Heart left ventricle (tissue), 16 donors: ENCODE measurements at places on chromosomes 6 and 20.

- no peak for DNase-seq
Observed at GRCh38 chr6:118746825-118747174, 95.4 kb upstream of the CEP85L start.

DNA sequence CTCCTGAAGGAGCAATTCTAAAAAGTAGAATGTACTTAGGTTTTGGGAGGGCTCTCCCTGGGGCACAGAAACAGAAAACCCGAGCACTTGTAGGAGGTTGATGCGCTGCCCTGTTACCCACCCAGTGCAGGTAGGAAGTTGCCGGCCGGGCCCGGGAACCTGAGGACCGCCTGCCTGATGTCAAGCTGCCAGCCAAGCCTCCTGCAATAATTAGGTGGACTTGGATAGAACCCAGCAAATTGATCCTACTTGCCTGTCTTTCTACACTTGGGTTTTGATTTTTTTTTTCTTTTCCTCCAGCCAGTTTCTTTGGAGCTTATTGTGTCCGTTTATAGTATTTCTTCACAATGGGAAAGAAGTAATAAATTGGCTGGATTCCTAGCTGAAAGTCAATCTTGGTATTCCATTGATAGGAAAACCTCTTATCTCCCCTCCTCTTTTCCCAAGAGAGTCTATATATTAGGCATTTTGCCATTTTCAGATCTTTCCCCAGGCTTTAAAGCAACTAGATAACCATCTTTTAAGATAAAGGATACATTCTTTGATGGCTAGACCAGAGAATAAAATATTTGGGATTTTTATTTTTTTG is 78.3 kb upstream of the FYN start:
- no peak for DNase-seq

- DNase-seq: no peak
Observed at GRCh38 chr6:144411531-144412165, 126.5 kb downstream of the UTRN start.

- DNase-seq: no peak
Observed at GRCh38 chr6:51098791-51099190, 280.1 kb downstream of the TFAP2B start.

GRCh38 chr6:122406187-122406586 is 6.7 kb downstream of the HSF2 start:
- DNase-seq: no peak

DNA sequence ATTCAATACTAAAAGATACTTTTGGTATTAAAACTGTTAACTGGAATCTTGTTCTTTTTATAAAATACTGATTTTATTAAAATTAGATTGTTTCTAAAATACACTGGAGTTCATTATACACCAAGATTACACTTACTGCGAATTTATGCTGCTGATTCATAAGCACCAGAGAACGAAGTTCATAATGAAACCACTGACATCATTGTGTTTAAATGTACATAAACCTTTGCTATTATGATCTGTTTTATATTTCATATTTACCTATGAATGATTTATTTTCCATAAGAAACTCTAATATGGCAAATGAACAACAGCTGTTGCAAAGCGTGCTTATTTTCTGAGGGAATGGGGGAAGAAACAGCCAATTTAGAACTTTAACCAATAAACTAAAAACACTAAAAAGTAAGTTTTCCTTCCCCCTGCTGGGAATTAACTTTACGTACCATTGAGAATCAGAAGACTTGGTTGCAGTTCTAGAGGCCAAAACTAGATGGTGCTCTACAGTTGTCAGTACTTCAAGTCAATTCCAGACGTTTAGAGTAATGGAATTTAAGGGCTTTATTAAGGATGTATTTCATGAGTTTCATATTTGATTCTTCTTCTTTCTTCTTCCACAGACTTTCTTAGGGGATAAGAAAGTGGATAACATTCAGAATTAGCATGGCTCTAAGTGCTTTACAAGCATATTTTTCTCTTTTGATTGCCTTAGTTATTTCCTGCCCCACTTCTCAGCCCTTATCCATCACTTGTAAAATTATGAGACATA is 30.8 kb upstream of the COL19A1 start:
- DNase-seq: no peak

DNA sequence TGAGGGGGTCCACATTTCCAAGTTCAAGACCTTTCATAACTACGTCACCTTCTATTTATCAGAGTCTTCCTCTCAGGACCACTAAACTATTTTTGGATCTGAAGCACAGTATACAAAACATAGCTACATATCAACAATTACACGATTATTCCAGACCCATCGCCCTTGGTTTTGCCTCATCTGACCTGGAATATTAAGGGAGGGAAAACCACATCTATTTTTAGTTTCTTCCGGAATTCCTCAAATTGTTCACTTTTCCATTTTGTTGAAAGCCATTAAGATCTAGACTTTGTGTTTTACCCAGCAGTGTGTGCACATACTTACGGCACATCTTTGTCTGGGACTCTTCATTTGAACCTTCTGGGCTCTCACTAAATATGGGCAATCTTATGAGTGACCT is 12.0 kb upstream of the ADGRF5 start:
- DNase-seq: no peak

DNA sequence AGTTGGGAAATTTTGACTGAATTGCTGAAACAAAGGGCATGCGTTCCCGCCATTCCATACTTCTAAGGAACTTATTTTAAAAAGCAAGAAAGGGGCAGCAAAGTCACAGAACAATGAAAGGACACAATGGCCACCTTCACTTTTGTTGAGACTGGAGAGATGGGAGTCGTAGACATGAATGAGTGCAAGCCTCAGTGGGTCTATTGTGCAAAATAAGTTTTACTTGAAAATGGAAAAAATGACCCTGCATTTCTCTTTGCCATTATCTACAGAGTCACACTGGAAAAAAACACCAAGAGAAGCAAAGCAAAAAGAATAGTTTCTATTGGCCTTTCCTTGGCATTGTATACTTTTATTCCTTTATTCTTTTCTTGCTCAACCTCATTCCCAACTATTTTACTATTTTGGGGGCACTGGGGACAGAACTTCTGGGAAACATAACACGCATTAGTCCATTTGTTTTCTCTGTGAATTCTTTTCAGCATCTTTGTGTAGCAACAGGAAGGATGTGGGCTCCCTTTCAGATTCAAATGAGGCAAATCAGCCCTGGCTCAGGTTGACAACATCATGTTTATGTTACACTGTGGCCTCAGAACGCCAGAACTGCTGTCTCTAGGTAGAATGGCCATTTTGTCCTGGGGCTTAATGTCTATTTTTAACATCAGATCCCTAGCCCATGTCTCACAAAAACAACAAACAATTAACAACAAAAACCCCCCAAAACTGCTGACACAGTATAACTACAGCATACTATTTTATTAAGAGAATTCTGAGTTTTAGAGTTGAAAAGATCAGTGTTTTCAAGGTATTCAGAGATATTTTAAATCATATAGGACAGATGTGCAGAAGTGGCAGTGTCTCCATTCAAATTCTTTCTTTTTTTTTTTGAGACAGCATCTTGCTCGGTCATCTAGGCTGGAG is 122.2 kb downstream of the FYN start:
- no peak for DNase-seq

DNA sequence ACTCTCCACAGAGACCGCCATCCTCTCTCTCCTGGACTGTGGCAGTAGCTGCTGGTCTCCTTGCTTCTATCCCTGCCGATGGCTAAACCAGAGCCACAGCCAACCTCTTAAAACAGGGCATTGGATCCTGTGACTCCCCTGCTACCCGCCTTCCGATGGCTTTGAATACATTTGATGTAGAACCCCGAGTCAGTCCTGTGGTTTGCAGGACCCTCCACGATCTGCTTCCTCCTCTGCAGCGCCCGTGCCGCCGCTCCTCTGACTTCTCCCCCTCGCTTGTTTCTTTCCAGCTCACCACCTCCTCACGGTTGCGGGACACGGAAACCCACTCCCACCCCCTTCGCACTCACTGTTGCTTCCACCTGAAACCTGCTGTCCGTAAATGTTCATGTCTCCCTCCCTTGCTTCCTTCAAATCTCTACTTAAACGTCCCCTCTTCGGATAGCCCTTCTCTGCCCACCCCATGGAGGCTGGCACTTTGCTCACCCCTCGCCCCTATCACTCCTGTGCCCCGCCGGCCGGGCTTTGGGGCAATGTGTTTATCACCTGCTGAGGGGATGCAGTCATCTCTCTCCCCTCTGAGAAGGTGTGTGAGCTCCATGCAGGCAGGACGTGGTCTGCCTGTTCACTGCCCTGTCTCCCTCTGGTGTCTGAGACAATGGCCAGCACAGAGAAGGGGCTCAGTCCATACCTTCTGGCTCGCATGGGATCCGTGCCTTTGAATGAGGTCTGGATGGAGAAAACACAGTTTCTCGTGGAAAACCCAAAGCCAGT is 67.8 kb downstream of the GFOD1 start:
- no peak for DNase-seq

- DNase-seq: no peak
Observed at GRCh38 chr6:147054871-147055270, 149.3 kb upstream of the STXBP5 start.

- DNase-seq: no peak
Observed at GRCh38 chr20:17503301-17504065, 27.7 kb downstream of the BFSP1 start.

DNA sequence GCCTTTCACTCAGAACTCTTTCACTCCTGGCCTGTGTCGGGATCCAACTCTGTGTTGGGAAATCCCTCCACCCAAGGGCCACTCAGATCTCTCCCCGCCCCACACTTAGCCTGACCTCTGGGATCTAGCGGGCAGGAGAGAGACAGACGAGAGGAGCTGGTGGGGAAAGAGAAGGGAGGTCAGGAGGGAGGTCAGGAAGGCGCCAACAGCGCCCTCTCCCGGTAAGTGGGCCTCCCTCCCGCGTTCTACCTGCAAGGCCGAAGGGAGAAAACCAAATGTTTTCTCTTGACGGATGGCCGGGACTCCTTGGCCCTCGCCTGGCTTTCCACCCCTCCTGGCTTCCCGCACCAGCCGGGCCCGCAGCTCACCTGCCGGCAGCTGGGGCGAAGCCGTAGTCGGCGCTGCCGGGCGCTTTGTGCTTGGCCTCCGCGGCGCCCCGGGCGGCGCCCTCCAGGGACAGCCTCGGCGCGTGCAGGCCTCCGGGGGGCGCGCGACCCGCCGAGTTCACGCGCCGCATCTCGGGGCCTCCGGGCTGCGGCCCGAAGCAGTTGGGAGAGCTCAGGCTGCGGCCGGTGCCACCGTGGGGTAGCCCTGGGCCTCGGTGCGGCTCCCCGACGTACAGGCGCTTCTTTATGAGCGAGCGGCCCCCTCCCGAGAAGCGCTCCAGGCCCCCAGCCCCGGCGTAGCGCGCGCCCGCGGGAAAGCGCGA is 38.2 kb downstream of the C6orf132 start:
- DNase-seq: peak; percentile 84

DNA sequence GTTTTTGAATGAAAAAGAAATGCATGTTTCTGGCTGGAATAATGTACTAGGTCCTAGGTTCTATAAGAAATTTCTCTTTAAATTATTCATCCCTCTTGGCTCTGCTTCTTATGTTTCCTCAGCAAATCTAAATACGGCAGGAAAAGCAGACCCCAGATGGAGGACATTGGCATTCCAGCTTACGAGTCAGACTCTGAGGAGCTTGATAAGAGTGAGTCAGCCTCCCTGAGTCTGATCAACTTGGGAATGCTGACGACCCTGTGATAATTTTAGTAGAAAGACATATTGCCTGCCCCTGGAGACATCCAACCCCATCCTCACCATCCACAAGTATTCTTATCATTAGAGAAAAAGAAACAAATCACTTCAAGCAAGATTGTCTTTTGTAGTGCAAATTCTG is 509.7 kb upstream of the MARCKS start:
- no peak for DNase-seq
